ENCODE measurements at places on chromosomes 2 and 18.

DNA sequence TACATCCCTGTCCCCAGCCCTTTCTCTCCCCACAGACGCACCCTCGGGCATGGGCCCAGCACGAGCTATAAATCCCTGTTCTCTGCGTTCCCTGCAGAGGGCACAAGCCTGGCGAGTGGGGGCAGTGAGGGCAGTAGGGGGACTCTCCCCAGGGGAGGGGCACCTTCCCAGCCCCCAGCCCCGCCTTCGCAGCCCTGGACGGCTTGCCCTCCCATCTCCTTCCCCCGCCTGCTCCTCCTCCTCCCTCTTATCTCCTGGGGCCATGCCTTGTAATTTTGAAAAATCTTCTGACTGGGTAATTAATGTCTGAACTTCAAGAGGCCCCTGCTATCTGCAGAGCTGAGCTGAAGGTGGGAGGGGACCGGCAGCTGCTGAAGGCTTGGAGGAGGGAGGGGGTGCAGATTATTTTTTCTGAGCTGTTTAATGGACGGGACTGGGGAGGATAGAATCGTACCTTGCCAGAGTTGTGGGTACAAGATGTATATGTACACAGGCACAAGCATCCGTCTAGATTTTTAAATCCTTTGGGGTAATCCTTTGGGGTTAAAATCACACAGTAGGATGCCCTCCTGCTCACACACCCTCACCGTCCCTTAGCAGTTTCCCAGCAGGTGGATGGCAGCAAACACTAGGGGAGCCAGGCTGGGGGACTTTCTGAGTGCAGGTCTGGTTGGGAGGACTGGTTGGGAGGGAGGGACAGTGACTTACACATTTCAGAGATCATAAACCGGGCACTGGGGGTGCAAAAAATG is 121.9 kb downstream of the SMAD7 start:
- no peak for DNase-seq

DNA sequence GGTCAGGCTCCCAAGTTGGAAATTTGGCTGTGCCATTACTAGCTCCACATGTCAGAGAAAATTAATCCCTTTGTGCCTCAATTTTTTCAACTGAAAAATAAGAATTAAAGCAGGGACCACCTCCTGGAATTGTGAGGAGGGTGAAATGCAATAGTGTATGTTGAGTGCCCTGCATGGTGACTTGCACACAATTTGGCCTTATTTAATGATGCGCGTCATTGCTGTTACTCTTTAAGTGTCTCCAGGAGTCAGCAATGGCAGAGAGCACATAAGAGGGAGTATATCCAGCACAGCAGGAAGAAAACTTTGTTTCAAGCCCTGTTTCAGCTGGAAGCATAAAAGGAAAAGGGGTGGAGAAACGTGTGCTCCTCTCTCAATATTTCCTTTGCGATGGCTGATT is 215.8 kb downstream of the ALK start:
- no peak for DNase-seq

DNA sequence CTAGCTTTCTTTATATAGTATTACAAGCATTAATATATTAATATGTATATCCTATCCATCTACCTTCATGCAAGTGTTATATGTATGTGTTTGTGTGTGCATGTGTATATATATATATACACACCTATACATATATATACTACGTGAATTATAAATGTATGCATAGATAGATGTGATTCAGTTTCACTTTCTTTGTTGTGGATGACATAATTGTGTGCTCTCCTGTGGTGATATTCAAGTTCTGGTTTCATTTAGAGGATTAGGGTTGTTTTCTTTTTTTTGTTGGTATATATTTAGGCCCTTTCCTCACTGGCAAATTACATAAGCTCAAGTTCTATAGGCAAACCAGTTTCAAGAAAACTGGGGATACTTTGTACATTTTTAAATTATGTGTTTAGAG is 225.7 kb upstream of the FANCL start:
- DNase-seq, result no peak

DNA sequence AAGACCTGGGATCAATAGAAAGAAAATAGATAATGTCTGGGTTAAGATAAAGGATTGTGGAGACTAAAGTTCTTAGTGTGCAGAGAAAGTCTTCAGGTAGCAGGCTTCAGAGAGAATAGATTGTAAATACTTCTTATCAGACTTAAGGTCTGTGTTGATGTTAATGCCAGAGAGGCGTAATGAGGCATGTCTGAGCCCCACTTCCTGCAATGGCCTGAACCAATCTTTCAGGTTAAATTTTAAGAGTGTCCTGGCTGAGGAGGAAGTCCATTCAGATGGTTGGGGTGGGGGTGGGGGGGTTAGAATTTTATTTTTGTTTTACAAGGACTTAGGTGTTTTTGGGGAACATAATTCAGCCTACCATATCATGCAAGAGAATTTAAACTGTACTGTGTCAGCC is 129.5 kb downstream of the EVA1A start:
- DNase-seq, result no peak

DNA sequence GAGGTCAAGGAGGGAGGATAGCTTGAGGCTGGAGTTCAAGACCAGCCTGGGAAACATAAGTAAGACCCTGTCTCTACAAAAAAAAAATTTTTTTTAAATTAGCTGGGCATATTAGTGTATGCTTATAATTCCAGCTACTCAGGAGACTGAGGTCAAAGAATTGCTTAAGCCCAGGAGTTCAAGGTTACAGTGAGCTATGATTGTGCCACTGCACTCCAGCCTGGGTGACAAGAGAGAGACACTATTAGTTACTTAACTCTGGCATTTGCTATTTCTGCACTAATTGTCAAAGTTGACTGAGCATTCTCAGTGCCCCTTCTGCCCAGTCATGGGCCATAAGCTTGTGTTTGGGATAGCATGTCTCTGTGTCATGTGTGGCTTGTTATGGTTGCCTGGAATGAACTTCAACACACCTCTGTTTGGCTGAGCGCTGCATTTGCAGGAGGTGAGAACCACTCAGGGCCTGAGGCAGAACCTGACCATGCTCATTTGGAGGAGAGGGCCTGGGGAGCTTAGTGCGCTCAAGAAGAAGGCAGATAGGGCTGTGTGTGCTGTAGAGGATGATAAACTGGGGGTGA is 77.7 kb downstream of the SH3RF3 start:
- no peak for DNase-seq

DNA sequence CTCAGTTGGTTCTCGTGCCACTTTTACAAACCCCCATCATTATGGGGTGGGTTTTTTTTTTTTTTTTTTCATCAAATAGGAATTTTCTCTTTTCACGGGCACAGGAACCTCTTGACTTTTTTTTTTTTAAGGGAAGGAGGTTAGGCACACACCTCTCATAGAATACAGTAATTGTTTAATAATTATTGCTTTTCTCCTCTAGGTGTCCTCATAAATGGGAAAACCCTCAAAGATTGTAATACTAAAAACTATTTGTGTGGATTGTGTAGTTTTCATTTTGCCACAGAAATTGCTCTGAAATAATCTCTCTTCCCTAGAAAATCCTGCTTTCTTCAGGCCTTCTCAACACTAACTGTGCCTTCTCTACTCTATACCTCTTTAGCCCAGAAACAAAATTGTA is 147.3 kb downstream of the GREB1L start:
- DNase-seq, result no peak

DNA sequence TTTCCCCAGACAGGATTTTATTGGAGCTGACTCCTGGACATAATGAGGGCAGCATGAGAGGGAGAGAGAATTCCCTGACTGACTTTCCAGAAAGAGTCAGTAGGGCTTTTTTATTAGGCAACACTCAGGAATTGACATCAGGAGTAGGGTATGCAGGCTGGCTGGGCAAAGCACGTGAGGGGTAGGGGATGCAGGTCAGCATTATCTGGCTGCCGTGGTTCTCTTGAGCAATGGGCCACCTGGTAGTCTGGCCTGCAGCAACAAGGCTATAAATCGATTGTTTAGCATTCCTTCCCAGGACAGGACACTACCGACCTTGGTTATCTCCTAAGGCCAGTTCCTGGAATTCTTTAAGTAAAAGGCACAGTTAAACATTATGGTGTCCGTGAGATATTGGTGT is 160.8 kb upstream of the AGAP1 start:
- no peak for DNase-seq

DNA sequence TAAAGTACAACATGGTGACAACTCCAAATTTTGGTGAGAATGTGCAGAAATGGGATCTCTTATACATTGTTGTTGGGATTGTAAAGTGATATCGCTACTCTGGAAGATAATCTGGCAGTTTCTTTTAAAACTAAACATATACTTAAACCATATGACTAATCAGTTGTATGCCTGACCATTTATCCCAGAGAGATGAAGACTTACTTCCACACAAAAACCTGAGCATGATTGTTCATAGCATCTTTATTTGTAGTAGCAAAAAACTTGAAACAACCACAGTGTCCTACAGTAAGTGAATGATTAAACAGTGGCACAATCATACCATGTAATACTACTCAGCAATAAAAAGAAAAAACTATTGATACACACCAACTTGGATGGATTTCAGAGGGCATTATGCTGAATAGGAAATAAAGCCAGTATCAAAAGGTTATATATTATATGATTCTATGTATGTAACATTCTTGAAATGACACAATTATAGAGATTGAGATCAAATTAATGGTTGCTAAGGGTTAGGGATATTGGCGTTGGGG is 47.3 kb downstream of the EPB41L5 start:
- no peak for DNase-seq

- DNase-seq, result peak; percentile 76
Observed at GRCh38 chr2:157413326-157414035, 30.4 kb downstream of the CYTIP start.

GRCh38 chr2:40020997-40021396 is 241.9 kb upstream of the THUMPD2 start:
- DNase-seq, result no peak

DNA sequence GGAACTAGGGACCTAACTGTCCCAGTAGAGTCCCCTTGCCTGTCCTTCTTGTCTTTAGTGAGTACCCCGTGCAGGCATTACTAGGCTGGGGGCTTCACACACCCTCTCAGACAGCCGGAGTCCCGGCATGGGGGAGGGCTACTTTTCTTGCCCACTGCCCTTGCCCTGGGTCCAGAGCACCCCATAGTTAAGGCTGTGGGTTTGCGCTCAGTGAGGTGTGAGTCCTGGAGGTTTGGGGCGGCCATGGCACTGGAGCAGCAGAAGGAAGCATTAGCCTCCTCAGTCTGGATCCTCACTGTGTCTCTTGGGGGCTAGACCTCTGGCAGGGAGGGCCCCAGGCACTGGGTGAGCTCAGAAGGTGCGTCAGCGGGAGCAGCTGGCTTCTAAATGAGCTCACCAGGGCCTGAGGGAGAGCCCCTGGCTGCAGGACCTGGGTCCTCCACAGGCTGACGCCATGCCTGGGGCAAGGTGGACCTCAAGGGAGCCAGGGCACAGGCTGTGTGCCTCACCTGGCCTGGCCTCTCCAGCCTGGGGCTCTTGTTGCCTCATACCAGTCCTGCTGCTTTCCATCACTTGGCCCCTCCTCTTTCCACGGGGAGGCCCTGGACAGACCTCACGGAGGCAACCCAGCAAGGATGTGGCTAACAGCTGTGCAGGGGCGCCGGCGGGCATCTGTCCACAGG is 27.4 kb downstream of the HS6ST1 start:
- DNase-seq, result no peak

DNA sequence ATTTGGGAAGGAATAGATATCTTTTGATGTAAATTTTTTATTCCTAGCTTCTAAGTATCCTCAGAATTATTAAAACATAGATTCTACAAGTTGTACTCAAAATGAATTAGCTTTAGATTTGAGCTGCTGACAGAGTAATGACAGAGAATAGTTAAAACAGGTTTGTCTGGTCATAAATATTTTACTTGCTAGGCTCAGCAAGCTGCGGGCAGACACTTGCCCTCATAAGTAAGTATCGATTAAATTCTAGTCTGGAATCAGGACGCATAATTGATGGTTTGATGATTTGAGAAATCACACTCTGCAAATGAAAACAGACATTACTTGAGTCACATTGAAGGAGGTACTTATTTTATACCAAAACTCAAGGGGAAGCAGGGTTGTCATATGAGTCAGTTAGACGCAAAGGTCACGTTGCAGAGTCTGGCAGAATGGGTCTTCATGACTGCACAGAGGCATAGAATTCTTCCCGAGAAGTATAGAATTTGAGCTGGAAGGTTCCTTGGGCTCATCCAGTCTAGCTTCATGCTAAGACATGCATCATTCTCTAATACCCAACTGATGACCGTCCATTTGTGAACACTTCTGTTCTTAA is 27.5 kb downstream of the ARL4C start:
- DNase-seq, result no peak

GRCh38 chr18:78431606-78432005 is 548.0 kb upstream of the SALL3 start:
- DNase-seq, result no peak

- DNase-seq, result no peak
Observed at GRCh38 chr18:38545071-38545470, 979.5 kb upstream of the CELF4 start.

GRCh38 chr18:5447442-5447841 is 96.4 kb downstream of the EPB41L3 start:
- DNase-seq, result no peak

- DNase-seq, result no peak
Observed at GRCh38 chr18:74626049-74626874, 28.6 kb downstream of the ZNF407 start.

- no peak for DNase-seq
Observed at GRCh38 chr2:118686346-118686745, 161.1 kb downstream of the EN1 start.

DNA sequence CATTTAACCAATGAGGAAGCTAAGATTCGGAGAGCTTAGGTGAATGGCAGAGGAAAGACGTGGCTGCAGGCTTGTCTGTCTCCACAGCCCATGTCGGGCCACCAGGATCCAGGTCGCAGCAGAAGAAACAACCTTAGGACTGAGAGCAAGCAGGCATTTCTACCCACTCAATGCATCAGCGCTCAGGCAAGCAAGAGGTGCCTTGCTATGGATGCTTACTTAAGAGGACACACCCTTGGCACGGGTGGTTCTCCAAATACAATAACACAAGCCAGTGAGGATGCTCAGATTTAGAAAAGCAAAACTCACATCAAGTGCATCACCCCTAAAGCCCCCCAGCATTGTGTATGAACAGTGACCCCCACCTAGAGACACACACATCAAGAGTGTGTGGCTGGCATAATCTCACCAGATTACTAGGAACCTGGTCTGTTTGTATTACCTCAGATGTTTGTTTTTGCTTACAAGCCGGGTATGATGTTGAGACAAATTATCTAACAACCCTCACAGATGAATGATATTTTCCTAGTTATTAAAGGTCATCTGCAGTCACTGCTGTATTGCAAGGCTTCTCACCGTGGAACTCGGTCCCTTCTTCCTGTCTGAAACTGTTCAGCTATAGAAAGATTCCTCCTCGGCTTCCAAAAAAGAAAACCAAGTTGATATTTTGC is 34.2 kb upstream of the NPAS2 start:
- no peak for DNase-seq

- DNase-seq, result no peak
Observed at GRCh38 chr2:25029183-25029554, 12.7 kb upstream of the EFR3B start.

DNA sequence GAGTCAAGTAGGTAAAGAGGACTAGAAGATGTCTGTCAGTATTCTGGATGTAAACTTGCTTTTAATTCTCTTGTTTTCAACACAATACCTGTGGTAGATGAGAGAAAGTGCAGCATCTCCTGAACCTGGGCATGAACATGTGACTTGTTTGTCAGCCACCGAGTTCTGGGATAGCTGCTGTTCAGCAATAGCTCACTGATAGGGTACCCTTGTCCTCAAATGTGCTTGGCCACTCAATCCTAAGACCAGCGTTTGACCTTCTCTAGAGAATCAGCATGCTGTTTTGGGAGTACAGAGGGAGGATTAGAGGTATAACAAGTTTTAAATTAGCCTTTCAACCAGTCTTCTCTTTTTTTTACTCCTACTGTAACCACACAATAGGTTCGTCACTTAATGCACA is 23.2 kb downstream of the RPIA start:
- no peak for DNase-seq
